Activated T-cell treated with anti-CD3 and anti-CD28 coated beads, Interleukin-2, amount 50 U/mL, for 24 hours (primary cell): ENCODE measurements at places on chromosomes 1 and 21.

DNA sequence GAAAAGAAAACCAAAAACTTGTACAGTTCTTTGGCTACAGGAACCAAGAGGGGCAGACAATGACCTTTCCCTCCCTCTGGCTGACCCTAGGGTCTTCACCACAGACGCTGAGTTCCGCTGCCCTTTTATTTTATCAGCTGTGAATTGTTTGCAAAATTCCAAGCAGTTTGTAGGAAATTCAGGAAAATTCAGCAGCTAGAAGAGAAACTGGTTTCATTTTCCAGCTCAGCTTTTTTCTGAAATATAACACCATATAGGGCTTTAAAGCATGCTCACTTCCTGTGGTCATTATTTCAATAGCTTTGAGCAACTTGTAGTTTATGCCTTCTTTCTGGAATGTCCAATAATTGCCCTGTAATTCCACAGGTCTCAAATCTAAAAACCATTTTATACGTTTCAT is 5.5 kb upstream of the PIK3R3 start:
- no peak for DNase-seq

- DNase-seq, result no peak
Measured at GRCh38 chr1:228454238-228454637, 32.9 kb upstream of the RNF187 start.

DNA sequence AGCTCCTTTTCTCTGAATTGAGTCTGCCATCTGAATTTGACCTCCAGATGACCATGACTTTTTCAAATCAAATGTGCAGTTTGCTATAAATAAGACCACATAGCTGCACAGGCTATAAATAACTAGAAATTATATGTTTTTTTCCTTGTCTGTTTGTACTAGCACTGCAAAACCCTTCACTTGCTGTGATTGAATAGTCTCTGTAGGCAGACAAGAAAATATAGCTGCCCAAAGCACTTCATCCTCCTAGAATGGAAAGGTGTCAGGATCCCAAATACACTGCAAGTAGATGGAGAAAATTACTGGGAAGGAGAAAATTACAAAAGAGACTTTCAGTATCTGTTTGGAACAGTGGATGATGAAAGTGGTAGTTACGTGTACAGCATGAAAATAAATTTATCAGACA is 175.8 kb downstream of the APP start:
- no peak for DNase-seq

GRCh38 chr1:198121056-198121826 is 35.6 kb upstream of the NEK7 start:
- DNase-seq, result no peak

DNA sequence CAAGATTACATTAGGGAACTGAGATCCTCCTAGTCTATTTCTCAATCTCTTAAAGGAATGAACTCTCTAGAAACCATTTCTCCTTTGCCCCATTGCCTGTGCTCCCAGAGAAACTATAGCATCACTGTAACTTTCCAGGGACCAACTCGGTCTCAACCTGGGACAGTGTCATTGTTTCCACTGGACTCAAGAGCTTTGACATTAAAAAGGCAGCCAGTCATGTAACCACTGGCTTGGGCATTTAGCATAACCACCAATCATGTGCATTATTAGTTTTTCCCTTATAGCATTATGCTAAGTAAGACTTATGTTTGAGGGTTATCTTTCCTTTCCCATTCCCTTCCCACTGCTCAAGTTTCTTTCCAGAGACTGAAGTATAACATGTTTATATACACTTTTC is 18.2 kb downstream of the TEX38 start:
- DNase-seq, result no peak

GRCh38 chr1:108841703-108842102 is 15.2 kb downstream of the AKNAD1 start:
- DNase-seq, result no peak

GRCh38 chr1:18944810-18945209 is 11.7 kb downstream of the IFFO2 start:
- no peak for DNase-seq

DNA sequence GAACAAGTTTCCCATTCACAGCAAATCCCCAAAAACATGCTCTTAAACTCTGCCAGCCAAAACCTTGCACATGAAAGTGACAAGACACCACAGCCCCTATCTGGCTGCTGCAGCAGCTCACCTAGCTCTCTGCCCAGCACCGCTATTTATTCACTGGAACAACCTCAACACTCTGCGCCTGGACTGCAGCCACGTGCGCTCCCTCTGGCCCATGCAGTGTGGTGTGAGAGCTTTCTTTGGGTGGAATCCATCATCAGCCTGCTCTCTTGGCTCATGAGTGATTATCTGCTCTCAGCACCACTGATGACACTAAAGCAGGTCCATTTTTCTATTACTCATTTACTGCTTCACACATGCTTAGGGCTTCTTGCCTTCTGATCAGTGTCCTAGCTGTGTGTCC is 11.4 kb downstream of the KCNJ6 start:
- no peak for DNase-seq

DNA sequence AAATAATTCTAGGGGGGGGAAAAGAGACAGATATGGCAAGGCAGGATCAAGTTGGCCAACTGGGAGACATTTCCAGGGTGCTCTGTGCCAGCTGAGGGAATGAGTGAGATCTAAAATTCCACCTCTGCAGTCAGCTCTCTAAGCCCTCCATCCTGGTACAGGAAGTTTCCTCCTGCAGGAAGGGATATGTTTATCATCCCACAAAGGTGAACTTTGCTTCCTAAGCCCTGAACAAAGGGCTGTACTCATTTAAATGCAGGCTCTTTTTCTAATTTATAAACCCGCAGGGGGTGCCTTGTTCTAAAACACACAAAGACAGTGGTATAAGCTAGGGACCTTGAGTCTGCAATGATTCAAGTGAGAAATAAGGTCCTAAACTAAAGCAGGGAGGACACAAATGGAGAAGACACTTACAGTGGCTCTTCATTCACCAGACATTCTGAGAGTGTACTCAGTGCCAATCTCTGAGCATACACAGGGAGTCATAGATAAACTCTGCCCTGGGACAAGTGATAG is 3.6 kb upstream of the TNFSF4 start:
- no peak for DNase-seq

- DNase-seq, result no peak
Measured at GRCh38 chr1:235908742-235909520, 42.2 kb upstream of the LYST start.

- no peak for DNase-seq
Measured at GRCh38 chr21:43312011-43312410, 114.9 kb downstream of the SIK1 start.

- no peak for DNase-seq
Measured at GRCh38 chr1:36383240-36383639, 2.5 kb downstream of the STK40 start.

DNA sequence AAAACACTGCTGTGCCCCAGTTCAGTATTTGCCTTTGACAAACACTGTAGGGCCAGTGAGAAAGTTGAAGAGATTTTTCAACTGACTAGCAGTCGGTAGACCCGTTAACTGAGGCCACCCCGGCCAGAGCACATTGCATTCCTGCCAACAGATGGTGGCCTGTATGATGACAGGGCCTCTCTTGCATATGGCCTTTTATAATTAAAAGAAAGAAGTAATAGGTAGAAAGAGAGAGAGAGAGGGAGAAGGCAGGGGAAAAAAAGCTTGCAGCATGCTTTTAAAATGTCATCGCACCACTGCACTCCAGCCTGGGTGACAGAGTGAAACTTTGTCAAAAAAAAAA is 4.7 kb upstream of the C1orf174 start:
- no peak for DNase-seq

DNA sequence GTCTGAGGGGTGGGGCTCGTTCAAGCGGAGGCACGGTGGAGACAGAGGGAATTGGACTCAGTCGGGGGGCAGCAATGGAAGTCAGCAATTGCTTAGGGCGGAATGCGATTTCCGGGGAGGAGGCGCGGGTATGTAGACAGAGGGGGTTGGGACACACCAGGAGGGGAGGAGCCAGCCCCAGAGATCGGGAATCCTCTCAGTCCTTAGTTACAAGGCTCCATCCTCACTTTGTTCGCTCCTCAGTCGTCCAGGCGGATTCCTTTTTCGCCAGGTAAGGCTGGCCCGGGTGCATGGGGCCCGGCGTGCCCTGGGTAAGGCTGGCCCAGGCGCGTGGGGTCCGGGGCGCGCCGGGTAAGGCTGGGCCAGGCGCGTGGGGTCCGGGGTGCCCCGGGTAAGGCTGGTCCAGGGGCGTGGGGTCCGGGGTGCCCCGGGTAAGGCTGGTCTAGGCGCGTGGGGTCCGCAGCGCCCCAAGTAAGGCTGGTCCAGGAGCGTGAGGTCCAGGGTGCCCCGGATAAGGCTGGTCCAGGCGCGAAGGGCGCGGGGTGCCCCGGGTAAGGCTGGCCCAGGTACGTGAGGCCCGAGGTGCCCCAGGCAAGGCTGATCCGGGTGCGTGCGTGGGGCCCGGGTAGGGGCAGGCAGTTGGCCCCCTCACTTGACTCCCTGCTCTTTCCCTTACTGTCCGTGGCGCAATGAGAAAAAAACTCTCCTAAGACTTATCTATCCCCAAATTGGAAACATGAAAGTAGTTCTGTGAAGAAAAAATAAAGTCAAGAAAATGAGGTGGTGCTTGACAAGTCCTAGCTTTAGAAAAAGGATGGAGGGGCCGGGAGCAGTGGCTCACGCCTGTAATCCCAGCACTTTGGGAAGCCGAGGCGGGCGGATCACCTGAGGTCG is at the start of gene L1TD1:
L1TD1 (plus strand) TSS at position 199 of the 894 bp plus-strand sequence. CDS start 11,780 bp downstream, outside the sequence.
- no peak for DNase-seq

GRCh38 chr1:91645031-91645430 is 144.4 kb downstream of the CDC7 start:
- DNase-seq, result no peak

DNA sequence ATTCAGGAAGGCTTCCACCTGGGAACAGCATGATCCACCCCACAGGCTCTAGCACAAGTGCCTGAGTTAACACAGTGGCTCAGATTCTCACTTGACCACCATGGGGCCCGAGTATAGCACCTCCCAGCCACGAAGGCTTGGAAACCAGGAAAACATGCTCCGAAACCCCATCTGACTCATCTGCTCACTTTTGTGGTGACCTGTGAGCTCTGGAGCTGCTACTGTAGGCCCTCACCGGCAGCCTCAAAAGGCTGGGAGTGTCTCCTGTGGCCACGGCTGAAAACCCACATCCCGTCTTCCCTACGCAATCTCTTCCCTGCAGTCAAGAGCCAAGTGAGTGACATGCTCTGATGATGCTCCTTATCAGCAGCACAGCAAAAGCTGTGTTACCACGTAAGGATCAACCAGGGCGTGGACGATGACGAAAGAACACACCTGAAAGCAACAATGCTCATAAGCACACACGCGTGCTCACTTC is 81.4 kb downstream of the TGFBR3 start:
- peak; percentile 80 for DNase-seq

DNA sequence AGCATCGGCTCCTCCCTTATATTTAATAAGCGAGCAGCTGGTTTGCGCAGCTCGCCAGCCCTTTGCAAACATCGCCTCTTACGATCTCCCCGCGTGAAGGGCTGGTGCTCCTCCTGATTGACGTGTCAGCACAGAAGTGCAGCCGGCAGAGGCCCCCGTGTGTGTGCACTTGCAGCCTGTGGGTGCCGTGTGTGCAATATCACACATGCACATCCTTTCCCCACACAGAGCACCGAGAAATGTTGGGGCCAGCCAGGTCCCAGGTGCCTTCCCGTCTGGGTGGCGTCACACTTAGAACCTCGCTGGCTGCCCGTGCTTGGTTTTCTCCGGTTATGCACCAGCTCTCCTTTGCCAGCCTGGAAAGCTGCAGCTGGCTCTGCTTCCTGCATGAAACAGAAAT is 126.6 kb upstream of the AJAP1 start:
- no peak for DNase-seq

- DNase-seq, result no peak
Measured at GRCh38 chr1:152035539-152036266, 1.1 kb downstream of the S100A11 start.

DNA sequence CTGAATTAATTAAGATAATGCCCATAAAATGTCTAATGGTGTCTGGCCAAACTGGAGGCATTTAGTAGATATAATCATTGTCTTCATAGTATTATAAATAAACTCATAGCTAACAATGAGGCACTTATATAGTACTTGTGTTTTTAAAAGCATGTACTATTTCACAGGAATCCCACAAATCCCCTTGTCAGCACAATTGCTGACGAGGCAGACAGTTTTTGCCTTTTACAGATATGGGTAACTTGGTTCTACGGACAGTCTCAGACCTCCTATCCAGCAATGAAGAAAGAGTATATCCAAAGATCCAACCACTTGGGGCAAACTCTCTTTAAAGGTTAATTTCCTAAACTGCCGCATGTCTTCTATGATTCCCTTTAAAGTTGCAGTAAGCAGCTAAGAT is 73.7 kb downstream of the ATP1B1 start:
- no peak for DNase-seq

DNA sequence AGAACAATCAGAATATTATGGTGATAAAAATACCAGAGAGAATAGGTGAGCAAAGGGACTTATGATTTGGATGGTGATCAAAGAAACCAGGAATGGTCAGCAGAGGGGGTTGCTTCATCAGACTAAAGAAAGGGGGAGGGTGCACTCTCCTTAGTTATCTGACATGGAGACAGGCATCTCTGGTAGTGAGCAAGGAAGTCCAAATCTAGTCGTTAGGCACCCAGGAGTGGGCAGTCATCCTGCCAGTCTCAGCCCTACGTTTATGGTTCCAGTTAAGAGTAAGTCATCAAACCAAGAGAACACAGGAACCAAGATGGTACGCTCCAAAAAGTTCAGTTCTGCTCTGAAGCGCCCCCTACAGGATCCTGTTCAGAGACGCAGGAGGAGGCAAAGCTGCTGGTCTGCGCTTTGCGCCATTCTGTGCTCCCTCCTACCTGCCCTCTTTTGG is 28.6 kb downstream of the EBNA1BP2 start:
- DNase-seq, result no peak

DNA sequence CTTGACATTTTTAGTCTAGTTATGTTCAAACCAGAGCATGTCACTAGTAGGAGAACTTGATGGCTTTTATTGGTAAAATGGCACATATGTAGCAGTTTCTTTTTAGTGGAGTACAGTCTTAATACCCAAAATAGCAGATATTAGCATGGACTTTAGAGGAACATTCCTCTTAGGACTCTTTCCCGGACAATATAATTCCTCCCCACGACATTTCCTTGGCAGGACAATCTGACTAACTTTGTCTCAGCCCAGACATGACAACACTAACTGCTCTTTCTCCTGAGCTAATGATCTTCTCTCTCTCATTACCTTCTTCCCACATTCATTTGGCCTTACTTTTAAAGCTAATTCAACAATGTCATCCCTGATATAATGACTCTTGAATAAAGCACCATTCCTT is 62.5 kb downstream of the ADAMTS1 start:
- DNase-seq, result no peak

- DNase-seq, result no peak
Measured at GRCh38 chr1:210915890-210916507, 217.9 kb downstream of the KCNH1 start.
